ENCODE measurements at places on chromosomes 1 and 21.
A peak's percentile ranks its signal among the peaks of the same experiment; 100 is the strongest.

DNA sequence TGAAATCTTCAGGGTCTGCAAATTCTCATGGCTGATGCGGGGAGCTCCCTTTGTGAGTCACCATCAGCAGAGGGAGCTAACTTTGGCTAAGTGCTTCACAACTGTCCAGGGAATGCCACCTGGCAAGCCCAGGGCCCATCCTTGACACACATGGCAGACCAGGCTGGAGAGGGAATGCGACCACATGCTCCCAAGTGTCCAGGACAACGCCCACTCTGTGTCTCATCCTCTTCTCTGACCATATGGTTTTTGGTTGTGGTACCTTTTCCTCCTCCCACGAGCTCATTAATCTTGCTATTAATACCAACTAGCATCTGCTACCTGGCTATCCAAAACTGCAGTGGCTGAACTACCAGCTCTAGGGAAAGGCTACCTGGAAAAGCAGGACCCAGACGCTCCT, 37.1 kb upstream of the CLSTN1 start:
- DNase-seq, result no peak

DNA sequence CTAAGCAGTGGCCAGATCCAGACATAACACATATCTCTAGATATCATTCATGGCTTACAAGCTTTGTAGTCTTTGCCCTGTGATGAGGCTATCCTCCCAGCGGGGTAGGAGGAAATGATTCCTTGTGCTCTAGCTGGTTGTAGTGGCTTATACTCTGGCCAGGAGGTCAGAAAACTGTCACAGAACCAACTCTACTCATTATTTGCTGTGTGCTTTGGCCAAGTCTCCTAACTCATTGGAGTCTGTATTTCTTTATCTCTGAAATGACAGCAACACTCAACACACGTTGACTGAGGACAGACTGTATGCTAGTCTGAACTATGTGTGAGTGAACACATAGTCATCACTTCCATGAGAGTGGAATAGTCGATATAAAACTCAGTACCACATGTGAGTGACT, 116.7 kb upstream of the F3 start:
- no peak for DNase-seq

DNA sequence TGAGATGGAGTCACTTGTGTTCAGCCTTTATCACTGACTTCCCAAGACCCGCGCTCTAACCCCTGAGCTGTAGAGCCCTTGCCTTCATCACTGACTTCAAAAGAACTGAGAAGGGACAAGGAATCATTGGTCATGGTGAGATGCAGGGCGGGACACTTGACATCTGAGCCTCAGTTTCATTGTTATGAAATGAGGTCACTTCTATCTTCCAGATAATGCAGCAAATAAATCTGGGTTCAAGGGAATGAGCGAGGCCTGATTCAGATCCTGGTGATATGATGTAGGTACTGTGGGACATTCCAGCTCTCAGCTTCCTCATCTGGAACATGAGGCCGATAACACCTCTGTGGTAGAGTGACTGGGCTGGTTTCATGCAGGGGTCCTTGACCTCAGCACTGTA, 13.8 kb downstream of the KAZN start:
- no peak for DNase-seq

DNA sequence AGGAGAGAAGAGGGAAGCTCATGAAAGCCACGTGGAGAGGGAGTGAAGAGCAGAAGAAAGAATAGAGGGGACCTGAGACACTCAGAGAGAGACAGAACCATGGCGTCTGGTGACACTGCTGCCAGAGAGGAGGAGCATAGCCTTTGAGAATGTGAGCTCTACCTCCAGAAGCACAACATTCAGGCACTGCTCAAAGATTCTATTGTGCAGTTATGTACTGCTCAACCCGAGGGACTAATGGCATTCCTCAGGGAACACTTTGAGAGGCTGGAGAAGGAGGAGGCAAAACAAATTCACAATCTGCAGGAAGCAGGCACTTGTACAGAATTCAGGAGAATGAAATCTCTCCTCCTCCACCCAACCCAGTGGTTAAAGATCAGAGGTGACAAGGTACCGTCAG, 45.1 kb downstream of the BTBD8 start:
- no peak for DNase-seq

DNA sequence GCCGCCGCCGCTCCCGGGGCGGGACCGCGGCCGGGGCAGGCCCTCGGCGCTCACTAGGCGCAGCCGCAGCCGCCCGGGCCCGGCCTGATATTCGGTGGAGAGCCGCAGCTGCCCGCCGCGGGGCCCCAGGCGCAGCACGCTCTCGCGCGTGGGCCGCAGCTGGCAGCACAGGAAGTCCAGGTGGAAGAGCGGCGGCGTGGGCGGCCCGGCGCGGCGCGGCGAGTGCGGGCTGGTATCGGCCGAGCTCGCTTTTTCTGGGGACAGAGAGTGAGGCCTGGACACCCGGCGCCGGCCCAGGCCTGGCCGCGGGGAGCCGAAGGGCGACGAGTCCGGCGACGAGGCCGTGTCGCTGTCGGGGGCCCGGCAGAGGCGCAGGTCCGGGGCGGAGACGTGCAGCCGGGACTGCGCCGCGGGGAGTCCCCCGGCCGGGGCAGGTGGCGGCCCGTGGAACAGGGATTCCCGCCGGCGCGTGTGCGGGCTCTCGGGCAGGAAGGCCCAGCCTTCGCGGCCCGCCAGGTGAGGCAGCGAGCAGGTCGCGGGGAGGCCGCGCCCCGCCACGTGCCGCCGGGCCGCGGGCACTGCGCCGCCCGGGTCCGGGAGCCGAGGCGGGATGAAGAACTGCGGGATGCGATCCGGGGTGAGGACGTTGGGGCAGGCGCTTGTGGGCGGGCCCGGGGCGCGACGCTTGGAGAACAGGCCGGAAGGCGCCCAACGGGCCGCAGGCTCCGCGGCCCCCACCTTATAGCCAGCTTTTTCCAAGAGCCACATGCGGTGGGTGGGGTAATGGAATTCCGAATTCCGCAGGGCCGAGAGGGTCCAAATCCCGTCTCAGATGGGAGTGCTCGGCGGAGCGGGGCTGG, 1.2 kb downstream of the C2CD4D start:
- DNase-seq, result peak; percentile 40

- no peak for DNase-seq
Observed at GRCh38 chr1:100578201-100578600, 40.3 kb downstream of the GPR88 start.

- DNase-seq, result no peak
Observed at GRCh38 chr1:153833171-153833570, 58.0 kb downstream of the SLC27A3 start.

- no peak for DNase-seq
Observed at GRCh38 chr1:94590203-94591137, 48.9 kb upstream of the F3 start.

- DNase-seq, result no peak
Observed at GRCh38 chr1:182301467-182302198, 90.0 kb downstream of the GLUL start.

DNA sequence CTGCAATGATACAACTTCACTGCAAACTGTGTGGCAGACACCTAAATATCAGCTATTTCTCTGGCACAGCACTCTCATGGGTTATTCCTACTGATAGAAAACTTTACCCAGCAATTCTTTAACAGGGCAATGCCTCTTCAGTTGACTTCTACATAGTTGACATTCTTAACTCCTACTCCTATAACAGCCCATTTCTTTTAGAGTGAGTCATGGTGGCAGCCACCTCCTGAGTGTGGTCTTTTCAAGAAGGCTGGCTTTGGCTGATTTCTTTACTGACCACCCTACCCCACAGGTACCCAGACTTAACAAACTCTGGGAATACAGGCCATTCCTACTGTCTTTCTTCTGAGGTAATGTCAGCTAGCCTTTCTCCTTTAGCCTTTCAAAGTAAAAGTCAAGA, 805.8 kb upstream of the ADGRL2 start:
- no peak for DNase-seq

DNA sequence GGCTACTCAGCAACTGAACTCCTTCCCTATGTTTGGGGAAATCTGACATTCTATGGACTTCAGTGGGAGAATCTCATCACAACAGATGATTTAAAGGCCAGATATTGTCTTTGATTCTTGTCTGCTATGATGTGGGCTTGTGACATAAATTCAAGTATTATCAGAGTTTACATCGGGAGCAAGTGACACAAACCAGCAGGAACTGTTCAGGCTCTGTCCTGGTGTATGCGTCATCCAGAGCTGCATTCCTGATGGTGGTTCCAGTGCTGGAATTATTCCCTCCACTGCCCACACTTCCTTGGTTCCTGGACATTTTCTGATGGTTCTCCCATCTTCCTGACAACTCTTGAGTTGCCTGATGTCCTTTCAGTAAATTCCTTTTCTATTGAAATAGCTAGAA, 10.8 kb upstream of the LSM10 start:
- no peak for DNase-seq

- no peak for DNase-seq
Observed at GRCh38 chr1:55592122-55592521, 377.0 kb upstream of the USP24 start.

- DNase-seq, result no peak
Observed at GRCh38 chr1:162942916-162943559, 82.1 kb upstream of the CCDC190 start.

GRCh38 chr1:62494137-62494536, 57.3 kb downstream of the USP1 start:
- DNase-seq, result no peak
